ENCODE measurements at places on chromosomes 4 and X. TPM values are rescaled to one million over a fixed set of nuclear protein-coding genes. Genes with fewer than 3 reads are reported as not detected.

The NPY5R gene
- total RNA-seq: not detected

The CPLX1 gene
- 0.55 TPM for total RNA-seq

The DMP1 gene
- 0.03 TPM for total RNA-seq

The PFKFB1 gene
- total RNA-seq: not detected

The ARMCX1 gene
- 0.35 TPM for total RNA-seq

The FRMD7 gene
- total RNA-seq: not detected

The GALNTL6 gene
- total RNA-seq: 0.06 TPM

The TLR8 gene
- total RNA-seq: not detected

The DAPP1 gene
- total RNA-seq: not detected

The CWH43 gene
- total RNA-seq: not detected

The ASB5 gene
- not detected for total RNA-seq

The EFHC2 gene
- 0.18 TPM for total RNA-seq

The GPC3 gene
- total RNA-seq: not detected

The BMP15 gene
- total RNA-seq: not detected

The HTN1 gene
- total RNA-seq: not detected

The TMEM255A gene
- 0.13 TPM for total RNA-seq

The SOX3 gene
- not detected for total RNA-seq

The KLHL13 gene
- 0.34 TPM for total RNA-seq

The TASL gene
- not detected for total RNA-seq
